Left ventricle myocardium inferior (tissue), 1 donor: ENCODE measurements at places on chromosomes 4 and X. TPM values are rescaled to one million over a fixed set of nuclear protein-coding genes. Genes with fewer than 3 reads are reported as not detected.

ARX gene
- total RNA-seq, result not detected

OR13H1 gene
- not detected for total RNA-seq

DIAPH2 gene
- 9.3 TPM for total RNA-seq

RTL3 gene
- total RNA-seq, result 0.14 TPM

CXCL1 gene
- 0.55 TPM for total RNA-seq

- no peak for DNase-seq
Measured at GRCh38 chr4:142700531-142700930, 145.6 kb downstream of the INPP4B start.

- DNase-seq, result no peak
Measured at GRCh38 chrX:112614640-112615039, 65.1 kb downstream of the LHFPL1 start.

GRCh38 chrX:120672841-120673530 is 43.1 kb upstream of the C1GALT1C1 start:
- no peak for DNase-seq

- no peak for DNase-seq
Measured at GRCh38 chr4:58602731-58603359, 1492.7 kb upstream of the IGFBP7 start.

DNA sequence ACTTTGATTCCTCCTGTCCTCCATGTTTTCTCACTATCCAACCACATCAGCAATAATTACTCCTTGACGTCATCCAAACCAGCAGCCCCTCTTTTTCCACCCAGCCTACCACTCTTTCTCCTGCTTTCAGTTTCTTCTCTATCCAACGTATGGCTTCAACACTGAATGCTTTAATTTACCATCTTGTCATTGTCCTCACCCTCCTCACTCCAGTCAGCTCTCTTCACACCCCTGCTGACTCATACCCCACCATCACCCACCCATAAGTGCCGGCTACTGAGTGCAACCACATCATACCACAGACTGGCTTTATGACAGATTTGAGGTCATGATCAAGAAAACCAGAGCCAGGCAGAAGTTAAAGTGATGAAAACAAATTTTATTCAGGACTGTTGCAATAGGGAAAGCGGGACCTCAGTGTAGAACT is 9.8 kb upstream of the ANXA5 start:
- no peak for DNase-seq

GRCh38 chr4:99614491-99614890 is 39.9 kb downstream of the MTTP start:
- DNase-seq, result no peak

DNA sequence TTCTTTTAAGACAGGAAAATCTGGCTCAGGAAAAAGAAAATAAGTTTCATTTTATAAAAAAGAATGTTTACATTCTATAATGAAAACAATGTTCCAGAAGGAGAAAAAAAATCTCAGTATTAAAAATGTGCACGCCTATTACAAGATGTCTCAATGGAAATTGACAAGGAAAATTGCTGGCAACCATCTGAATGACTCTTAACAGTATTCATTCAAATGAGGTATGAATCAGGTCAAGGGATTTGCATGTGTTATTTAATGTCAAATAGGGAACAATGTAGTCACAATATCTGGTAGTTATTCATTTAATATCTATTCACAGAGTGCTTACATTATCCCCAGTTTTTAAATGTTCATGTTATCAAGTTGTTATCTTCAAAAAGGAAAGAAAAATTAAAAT is 208.4 kb upstream of the TRAM1L1 start:
- DNase-seq, result no peak

DNA sequence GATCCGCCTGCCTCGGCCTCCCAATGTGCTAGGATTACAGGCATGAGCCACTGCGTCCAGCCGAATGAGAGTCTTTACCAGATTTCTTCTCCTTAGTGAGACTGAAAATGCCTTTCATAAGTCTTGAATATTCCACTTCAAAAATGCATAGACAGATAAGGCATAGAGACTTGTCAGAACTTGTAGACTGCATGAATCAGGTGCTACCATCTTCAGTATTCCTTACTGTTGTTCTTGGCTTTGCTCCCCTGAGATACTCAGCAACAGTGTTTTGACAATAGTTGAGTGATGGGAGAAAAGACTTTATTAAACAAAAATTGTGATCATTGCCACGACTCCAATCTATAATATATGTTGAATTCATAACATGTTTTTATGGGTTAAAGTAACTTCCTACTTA is 11.0 kb downstream of the TKTL2 start:
- no peak for DNase-seq

DNA sequence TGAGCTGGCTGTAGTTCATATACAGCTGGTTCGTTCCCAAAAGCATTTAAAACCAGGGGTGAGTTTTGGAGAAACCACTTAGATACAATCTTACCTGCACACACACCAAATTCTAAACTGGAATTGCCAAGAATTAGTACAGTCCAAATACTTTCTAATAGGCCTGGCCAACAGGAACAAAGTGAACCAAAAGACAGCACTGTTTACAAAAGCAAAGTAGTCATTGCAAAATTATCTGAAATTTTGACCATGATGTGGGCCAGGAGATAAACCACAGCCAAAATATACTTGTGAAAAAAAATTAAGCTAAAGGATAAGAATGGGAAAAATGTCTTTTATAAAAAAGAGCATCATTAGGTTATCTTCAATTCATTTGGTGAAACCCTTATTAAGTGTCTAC is 37.9 kb upstream of the NAP1L5 start:
- no peak for DNase-seq
